NCI-H526 (cell line): ENCODE measurements at places on chromosomes 1 and 21.

GRCh38 chr1:213123536-213123935, 72.5 kb downstream of the RPS6KC1 start:
- no peak for DNase-seq

- DNase-seq, result no peak
Observed at GRCh38 chr1:30041741-30042437, 681.5 kb downstream of the MATN1 start.

GRCh38 chr1:222404710-222405109, 143.2 kb downstream of the HHIPL2 start:
- no peak for DNase-seq

- no peak for DNase-seq
Observed at GRCh38 chr21:16570171-16570570, 840.4 kb downstream of the USP25 start.

DNA sequence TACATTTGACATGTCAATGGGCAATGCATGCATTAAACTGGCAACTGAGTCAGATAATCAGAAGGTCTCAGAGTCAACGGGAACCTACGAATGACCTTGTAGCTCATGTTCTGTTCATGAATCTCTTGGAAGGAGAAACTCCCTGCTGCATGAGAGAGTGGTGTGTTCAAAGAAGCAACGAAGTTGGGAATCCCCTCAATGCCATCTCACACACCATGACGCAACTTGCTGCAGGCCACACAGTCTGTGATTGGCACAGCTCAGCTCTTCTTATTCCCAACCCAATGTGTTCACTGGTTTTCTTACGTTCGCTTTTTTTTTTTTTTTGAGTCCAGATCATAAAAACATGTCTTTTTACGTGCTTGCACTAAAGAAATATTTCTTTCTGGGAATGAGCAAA, 53.5 kb upstream of the PRDM2 start:
- no peak for DNase-seq

DNA sequence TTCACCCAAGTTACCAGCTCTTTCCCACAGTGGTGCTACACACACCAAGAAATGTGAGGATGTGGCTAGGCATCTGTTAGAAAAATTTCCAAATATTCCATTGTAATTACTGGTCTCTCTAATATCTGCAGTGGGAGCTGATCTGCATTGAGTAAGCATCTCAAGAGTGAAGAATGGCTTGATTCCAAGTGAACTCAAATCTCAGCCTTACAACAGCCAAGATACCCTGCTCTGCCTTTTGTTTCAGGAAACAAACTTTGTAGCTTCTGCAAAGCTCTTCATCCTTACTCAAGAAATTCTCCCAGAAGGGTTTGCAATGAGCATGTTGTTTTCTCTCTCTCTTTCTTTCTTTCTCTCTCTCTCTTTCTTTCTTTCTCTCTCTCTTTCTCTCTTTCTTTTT, 181.1 kb downstream of the FCRL5 start:
- DNase-seq, result no peak

- peak; percentile 41 for DNase-seq
Observed at GRCh38 chr1:190479050-190479397, 1.4 kb upstream of the BRINP3 start.

DNA sequence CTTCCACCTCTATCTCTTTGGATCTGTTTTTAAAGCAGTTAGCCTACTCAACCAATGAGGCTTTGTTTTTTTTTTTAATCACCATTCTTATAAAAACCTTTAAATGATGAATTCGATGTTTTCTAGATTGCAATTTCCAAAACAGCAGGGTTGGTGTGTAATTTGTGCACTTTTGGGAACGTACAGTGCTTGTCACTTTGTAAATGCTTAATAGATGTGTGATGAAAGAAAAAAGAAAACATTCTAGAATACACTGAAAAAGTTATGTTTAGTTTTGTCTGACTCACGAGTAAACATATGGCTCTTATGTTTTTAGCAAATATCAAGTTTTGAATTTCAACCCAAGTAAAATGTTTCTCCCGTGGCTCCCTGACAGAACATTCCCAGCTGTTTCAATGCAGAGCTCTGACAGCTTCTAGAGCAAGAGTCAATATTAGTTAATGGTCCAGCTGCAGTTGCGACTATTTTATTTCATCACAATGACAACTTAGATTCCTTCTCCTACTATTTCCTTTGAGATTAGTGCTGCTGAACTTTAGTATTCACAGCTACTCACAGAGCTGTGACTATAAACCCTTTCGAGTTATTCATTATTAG, 362.5 kb upstream of the ADAMTS5 start:
- DNase-seq, result no peak

GRCh38 chr1:43366179-43366578, 1.6 kb downstream of the ELOVL1 start:
- DNase-seq, result peak; percentile 78

- DNase-seq, result no peak
Observed at GRCh38 chr1:145985502-145986439, 10.6 kb downstream of the TXNIP start.

- DNase-seq, result no peak
Observed at GRCh38 chr1:227317011-227317451, 1.3 kb downstream of the CDC42BPA start.
